ENCODE measurements at places on chromosomes 16 and 17.

- DNase-seq = no peak
These were observed 70.2 kb downstream of the SNX11 start for GRCh38 chr17:48177816-48178215.

DNA sequence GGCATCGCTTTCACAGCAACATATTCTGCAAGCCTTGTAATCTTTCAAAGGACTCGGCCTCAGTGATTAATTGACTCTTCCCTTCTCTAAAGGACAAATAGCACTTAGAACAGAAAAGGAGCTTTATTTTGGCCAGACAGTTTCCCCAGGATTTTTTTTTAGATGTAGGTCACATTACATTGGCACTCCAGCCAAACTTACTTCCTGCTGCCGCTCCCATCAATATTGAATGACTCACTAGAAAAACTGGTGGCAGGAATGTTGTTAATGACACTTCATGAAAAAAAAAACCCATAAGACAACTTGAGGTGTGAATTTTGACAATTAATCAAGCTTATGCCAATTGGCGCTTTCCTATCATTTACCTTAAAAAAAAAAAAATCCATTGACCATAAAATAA lies 432.6 kb downstream of the TOX3 start:
- DNase-seq = no peak

DNA sequence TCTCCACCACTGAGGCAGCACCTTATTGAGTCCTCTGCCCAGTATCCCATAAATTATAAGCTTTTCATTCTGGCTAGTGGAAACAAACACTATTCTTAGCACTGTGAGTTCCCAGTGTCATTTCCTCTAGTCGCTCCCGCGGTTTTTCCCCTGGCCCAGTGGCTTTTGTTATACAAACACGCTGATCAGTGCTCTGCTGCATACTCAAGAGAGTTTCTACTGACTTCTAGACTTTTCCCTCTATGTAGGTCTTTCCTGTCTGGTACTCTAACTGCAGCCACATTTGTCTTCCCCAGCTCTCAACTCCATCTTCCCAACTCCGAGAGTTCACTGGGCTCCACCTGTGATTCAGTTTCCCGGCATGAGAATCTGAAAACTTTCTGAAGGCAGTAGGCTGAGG lies 556.6 kb upstream of the SALL1 start:
- DNase-seq = no peak

GRCh38 chr16:47363761-47364160 lies 97.1 kb downstream of the ITFG1 start:
- no peak for DNase-seq

GRCh38 chr17:79203016-79203415 lies 128.4 kb downstream of the ENGASE start:
- DNase-seq = no peak

- no peak for DNase-seq
These were observed 104.0 kb upstream of the ZFHX3 start for GRCh38 chr16:73151941-73152340.

DNA sequence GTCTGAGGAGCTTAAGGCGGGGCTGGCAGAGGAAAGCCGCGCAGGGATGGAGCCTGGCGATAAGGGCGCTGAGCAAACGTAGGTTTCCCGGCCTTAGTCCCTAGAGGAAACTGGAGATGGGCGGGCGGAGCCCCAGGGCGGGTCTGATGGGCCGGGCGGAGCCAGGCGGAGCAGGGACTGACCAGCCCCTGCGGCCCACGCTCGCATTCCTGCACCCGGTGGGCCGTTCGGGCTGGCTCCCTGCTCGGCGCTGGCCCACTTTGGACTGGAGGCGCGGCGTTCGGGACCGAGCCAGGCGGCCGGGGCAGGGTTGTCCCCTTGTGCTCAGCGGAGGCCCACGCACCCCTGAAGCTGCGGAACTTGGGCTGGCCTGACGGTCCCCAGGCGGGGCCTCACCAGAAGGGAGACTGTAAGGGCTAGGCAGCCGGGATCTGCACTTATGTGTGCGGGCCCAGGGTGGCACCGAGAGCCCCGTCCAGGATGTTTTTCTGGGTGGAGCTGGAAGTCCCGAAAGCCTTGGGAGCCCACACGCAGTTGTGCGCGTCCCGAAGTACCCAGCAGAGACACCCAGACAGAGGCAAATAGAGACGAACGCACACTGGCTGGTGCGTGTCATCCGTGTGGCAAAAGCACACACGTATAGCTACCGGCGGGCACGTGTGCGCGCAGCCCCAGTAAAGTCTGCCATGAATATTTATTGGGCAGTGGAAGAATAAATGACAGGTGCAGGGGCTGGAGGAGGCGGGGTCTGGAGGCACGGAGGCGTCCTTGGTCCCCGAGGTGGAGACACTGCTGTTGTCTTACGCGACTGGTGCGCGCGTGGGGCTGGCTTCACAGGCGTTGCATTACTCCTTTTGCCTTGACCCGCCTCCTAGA lies 1.4 kb downstream of the PYDC1 start:
- peak; percentile 60 for DNase-seq

- no peak for DNase-seq
These were observed 122.7 kb downstream of the FTO start for GRCh38 chr16:53826658-53827057.

GRCh38 chr17:55437159-55437605 lies 15.5 kb upstream of the MMD start:
- peak; percentile 69 for DNase-seq

Measured in inflammatory macrophage (primary cell).